ENCODE measurements at places on chromosomes 7 and 10. TPM values are rescaled to one million over a fixed set of nuclear protein-coding genes. Genes with fewer than 3 reads are reported as not detected.

Gene ADIRF
- total RNA-seq = 0.41 TPM

GRCh38 chr7:99248391-99249095 lies 24.1 kb upstream of the MYH16 start:
- DNase-seq = no peak

Gene ANKRD1
- not detected for total RNA-seq

- DNase-seq = peak; percentile 88
Measured at GRCh38 chr10:100535715-100536353, at the start of gene HIF1AN. HIF1AN (plus strand) TSS chr10:100535943; CDS start chr10:100535959, 16 bp downstream.

DNA sequence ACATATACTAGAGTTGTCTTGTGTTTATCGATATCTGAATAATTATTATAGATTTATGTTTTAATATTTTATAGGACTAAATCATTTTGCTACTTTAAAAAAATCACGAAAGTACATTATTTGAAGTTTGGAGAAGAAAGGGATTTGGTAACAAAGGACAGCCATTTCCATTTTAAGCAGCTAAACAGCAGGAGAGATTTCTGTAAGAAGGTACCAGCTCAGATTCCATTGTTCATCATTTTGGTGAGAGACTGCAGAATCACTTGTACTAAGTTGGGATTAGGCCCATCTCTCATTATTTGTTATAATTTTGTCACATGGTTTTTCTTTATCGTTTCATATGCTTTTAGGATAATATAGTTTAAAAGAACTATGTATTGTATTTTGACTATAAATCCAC lies 46.7 kb downstream of the PALS2 start:
- no peak for DNase-seq

Gene GPR22
- 102 TPM for total RNA-seq

Gene NME8
- not detected for total RNA-seq

DNA sequence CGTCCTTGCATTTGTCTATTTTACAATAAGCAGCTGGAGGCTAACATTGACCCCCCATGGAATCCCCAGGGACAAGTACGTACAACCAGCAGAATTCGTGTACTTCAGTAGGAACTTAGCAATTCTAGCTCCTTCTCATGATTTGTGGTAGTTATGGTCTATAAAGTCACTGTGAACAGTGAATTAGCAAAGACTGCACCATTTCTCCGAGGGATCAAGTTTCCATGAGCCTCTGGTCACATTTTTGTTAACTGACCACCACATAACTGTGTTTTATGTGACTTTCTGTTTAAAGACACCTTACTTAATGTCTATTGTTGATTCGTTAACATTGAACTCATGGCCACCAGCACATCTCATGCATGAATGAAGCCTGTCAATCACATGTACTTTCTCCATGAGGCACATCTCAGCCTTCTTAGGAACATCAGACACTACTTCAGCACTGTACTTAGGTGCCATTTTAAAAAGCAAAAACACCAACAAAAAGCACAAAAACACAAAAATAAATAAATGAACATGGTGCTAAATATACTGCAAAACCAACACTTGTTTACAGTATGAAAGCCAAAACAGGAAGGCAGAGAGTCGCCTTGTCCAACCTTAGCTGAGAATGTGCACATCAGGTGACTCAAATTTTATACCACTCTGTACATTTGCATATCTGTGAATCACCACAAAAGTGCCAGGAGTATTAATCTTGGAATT lies 9.0 kb upstream of the UCN3 start:
- DNase-seq = no peak

Gene CCDC146
- 15.9 TPM for total RNA-seq

DNA sequence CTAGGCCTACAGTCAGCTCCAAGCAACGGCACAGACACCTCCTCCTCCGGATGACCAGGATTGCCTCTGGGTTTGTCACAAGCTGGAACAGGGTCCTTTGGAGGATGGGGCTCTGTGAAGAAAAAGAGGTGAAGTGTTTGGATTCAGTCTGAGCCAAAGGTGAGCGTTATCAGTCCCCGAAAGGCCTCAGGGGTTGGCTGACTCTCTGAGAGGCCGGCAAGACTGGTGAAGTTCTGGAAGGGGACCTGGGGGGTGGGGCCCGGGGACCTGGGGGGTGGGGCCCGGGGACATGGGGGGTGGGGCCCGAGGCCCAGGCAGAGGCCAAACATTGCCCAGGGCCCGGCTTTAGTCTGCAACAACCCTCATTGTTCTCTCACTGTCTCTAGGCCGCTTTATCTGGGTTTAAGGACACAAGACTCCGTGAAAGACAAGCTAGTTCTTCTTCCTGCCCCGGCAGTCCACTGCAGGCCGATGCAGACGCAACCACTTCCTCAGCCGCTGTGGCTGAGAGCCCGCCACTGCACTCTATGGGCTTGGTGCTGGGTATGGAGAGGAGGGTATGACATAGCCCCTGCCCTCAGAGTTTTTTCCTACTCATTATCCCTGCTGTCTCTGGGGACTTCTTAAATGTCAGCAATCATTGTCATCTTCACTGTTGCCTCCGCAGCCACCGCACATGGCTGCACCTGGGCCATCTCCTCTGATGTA lies 27.4 kb upstream of the PSAP start:
- DNase-seq = no peak

Gene ATOH7
- 0.41 TPM for total RNA-seq

GRCh38 chr10:33157103-33157502 lies 177.4 kb downstream of the NRP1 start:
- no peak for DNase-seq

GRCh38 chr7:17176371-17177032 lies 122.0 kb upstream of the AHR start:
- DNase-seq = no peak

GRCh38 chr10:119045561-119045960 lies 16.0 kb downstream of the NANOS1 start:
- DNase-seq = no peak

Gene ENTPD1
- total RNA-seq = 6.9 TPM

Gene FRG2B
- not detected for total RNA-seq

DNA sequence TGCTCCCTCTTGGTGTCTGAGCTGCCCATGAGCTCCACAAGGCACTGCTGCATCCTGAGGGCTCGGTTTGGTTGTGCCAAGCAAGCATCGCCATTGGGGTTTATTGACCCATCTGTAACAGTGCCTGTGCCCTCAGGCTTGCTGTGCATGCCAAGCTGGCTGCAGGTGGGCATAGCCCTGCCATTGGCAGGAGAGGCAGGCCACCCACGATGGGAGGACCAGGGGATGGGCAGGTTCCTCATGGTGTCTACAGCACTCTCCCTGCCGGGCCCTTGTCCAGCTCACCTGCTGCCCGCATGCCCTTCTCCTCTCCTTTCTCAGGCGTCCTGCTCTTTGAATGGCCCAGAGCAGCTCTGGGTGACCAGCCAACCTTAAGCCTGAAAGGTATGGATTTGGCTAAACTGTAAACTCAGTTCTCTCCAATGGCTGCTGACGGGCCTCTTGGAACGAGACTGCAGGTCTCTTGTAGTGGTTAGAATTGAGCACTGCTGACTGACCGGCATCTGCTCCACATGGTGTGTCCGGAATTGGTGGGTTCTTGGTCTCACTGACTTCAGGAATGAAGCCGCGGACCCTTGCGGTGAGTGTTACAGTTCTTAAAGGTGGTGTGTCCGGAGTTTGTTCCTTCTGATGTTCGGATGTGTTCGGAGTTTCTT lies 17.6 kb downstream of the AKR1E2 start:
- no peak for DNase-seq

DNA sequence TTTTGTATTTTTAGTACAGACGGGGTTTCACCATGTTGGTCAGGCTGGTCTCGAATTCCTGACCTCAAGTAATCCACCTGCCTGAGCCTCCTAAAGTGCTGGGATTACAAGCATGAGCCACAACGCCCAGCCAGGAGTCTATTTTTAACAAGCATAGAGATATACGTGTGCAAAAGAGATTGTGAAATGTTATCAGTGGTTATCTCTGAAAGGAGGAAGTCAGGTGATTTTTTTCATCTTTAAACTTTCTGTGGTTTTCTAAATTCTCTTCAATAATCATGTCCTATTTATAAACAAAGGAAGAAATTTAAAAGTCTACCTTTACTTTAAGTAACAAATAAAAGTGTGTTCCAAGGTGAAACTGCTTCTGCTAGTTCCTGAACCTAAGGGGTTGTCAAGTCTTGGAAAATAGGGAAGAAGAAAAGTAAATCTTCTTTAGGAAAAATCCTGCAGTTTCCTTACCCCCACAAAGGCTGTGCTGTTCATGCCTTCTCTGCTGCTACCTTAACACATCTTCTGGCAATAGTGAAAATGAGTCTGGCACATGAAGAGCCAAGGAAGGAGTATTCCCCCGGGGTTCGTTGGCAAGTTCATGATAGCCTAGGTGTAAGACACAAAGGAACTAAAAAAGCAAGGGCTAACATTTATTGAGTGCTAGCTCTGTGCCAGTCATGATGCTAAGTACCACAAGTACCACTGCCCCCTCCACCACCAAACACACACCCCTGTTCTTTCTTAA lies 51.1 kb downstream of the CYP26A1 start:
- no peak for DNase-seq

DNA sequence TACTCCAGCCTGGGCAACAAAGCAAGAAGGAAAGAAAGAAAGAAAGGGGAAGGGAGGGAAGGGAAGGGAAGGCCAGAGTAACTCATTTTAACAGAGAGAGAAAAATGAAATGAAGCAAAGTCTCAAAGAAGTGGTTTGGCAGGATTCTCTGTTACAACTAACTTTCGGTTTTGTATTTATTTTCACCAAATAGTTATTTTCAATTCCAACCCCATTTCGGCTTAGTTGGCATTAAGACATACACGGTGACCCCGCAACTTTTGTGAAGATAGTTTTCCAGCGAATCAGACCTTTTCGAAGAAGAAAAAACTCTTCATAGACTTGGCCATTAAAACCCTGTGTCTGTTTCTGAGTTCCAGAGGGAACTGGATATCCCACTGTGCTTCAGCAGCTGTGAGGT lies 45.2 kb upstream of the LYZL2 start:
- no peak for DNase-seq

Gene CALHM1
- total RNA-seq = not detected

DNA sequence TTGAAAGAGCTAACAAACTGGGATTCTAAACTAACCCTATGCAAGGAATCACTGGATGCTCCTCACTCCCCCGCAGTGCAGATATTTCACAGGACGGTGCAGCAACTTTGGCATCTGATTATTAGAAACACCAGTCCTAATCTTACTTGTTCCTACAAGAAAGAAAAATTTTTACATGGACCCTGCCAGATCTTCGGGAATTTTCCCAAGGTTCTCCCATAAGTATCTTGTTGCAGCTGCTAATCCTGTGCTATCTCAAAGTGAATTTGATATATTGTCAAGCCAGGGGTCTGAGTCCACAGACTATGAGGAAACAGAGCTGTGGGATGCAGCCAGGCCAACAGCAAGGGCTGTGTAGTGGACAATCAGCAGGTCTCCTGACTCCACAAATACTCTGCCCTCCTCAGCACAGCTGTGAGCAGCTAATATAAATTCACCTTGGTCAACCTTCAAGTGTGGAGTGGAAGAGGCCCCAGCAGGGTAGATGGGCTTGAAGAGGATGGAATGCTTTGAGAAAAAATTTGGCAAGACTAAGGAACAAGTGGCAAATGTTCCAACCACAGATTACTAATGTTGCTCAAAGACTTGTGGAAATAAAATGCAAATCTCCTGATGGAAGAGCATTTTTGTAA lies 25.6 kb downstream of the VSTM4 start:
- no peak for DNase-seq

Gene TRIM50
- not detected for total RNA-seq

DNA sequence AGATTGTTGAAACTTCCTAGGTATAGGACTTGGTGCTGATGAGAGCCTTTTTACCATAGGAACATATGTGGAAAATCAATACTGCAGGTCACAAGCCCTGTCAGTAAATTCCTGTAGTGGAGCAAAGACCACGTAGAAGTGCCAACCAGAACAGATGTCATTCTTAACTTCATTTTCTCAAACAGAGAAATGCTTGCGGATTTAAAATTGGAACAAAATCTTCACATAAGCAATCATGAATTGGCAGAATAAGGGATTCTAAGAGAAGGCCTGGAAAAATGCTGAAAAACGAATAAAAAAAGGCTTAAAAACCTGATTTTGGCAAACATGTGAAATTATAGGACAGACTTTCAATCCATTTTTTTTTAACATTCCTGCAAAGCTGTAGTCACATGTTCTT lies 80.8 kb upstream of the SMIM30 start:
- no peak for DNase-seq

Gene ASIC3
- total RNA-seq = 0.82 TPM

Measured in frontal cortex (tissue), 4 donors.